ENCODE measurements at places on chromosomes 2 and 18.

DNA sequence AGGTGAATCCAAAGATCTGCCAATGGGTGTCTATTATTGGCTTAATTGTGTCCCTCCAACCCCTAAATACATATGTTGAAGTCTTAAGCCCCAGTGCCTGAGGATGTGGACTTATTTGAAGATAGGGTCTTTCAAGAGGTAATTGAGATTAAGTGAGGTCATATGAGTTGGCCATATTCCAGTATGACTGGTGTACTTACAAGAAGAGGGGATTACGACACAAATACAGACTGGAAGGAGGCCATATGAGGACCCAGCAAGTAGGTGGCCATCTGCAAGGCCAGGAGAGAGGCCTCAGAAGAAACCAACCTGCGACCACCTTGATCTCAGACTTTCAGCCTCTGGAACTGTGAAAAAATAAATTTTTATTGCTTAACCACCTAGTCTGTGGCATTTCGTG lies 121.1 kb upstream of the FN1 start:
- no peaks in the 10 kb centered on the region for H3K27me3 ChIP-seq
- H3K36me3 ChIP-seq = no peaks in the 10 kb centered on the region
- no peak overlapping the region for H3K4me3 ChIP-seq
- DNase-seq = no peak

GRCh38 chr2:188085421-188085820 lies 206.3 kb upstream of the GULP1 start:
- no peaks in the 10 kb centered on the region for H3K4me1 ChIP-seq
- DNase-seq = no peak

GRCh38 chr2:197707316-197708213 lies 2.4 kb downstream of the MARS2 start:
- H3K36me3 ChIP-seq = no peaks in the 10 kb centered on the region
- H3K27ac ChIP-seq = no peak overlapping the region
- no peak for DNase-seq
- peaks cover 29% of the 10 kb centered on the region for H3K4me1 ChIP-seq
- H3K4me3 ChIP-seq = peak overlapping the region; percentile 66
- no peaks in the 10 kb centered on the region for H3K27me3 ChIP-seq

GRCh38 chr2:20125164-20125563 lies 73.7 kb upstream of the LAPTM4A start:
- no peak for DNase-seq
- peak overlapping the region; percentile 58 for H3K27ac ChIP-seq
- H3K4me1 ChIP-seq = no peaks in the 10 kb centered on the region
- no peak overlapping the region for H3K4me3 ChIP-seq

- peaks cover 33% of the 10 kb centered on the region for H3K4me1 ChIP-seq
- no peaks in the 10 kb centered on the region for H3K27me3 ChIP-seq
- peak; percentile 9 for DNase-seq
- no peaks in the 10 kb centered on the region for H3K36me3 ChIP-seq
- no peak overlapping the region for H3K4me3 ChIP-seq
- peak overlapping the region; percentile 73 for H3K27ac ChIP-seq
These were observed 6.2 kb downstream of the RAMP1 start for GRCh38 chr2:237865623-237866041.

GRCh38 chr2:208103616-208104015 lies 20.7 kb downstream of the CRYGD start:
- H3K36me3 ChIP-seq = no peaks in the 10 kb centered on the region
- H3K27me3 ChIP-seq = no peaks in the 10 kb centered on the region
- no peak for DNase-seq
- no peaks in the 10 kb centered on the region for H3K4me1 ChIP-seq

DNA sequence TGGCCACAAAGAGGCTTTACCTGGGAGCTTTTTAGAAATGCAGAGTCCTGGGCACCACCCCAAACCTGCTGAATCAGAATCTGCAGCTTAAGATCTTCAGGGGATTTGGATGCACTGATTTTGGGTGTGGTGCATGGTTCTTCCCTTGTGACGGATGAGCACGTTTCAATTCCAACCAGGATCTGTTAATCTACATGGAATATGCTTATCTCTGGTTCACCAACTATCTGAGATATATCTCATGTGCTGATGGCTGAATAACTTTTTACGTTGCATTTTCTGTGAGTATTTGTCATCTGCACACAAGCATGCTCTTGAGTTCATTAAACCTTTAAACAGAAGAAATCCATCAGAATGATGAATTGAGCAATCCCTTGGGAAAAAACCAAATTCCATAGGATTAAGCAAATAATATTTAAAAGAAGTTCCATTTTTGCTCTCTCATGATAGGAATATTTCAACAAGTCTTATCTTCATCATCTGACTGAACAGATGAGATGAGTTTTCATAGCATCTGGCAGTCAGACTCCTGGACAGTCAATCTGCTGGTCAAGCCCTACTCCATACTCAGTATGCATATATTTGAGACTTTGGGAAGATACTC lies 120.6 kb downstream of the PLB1 start:
- H3K4me1 ChIP-seq = peaks cover 13% of the 10 kb centered on the region
- H3K4me3 ChIP-seq = no peak overlapping the region
- no peaks in the 10 kb centered on the region for H3K36me3 ChIP-seq
- DNase-seq = peak; percentile 1
- H3K27ac ChIP-seq = no peak overlapping the region

DNA sequence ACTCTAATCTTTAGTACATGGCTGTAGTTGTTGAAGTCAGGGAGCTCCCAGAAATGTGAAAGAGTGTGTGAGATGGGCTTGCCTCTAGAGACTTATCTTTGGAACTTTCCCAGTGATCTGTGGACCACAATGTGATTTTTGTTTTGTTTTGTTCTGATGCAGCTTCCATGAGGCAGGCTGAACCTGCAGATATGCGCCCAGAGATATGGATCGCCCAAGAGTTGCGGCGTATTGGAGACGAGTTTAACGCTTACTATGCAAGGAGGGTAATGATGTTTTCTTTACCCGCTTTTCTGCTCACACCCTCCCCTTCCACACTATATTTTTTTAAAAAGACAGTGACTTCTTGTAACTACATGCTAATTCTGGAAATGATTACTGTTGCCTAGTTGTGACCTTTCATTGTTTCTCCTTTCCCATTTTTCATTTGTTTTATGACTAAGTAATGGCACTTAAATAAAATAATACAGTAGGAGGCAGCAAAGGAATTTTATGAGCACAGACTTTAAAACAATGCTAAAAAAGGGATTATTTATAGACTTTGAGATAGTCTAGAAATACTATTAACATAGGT lies 29.3 kb downstream of the BCL2L11 start:
- DNase-seq = no peak
- H3K27me3 ChIP-seq = no peaks in the 10 kb centered on the region
- no peak overlapping the region for H3K4me3 ChIP-seq
- H3K4me1 ChIP-seq = no peaks in the 10 kb centered on the region
- peaks cover 9% of the 10 kb centered on the region for H3K36me3 ChIP-seq
- no peak overlapping the region for H3K27ac ChIP-seq

- H3K4me3 ChIP-seq = no peak overlapping the region
- no peak for DNase-seq
- no peak overlapping the region for H3K27ac ChIP-seq
- H3K36me3 ChIP-seq = no peaks in the 10 kb centered on the region
- no peaks in the 10 kb centered on the region for H3K27me3 ChIP-seq
These were observed 14.9 kb downstream of the RBMS1 start for GRCh38 chr2:160478660-160479059.

DNA sequence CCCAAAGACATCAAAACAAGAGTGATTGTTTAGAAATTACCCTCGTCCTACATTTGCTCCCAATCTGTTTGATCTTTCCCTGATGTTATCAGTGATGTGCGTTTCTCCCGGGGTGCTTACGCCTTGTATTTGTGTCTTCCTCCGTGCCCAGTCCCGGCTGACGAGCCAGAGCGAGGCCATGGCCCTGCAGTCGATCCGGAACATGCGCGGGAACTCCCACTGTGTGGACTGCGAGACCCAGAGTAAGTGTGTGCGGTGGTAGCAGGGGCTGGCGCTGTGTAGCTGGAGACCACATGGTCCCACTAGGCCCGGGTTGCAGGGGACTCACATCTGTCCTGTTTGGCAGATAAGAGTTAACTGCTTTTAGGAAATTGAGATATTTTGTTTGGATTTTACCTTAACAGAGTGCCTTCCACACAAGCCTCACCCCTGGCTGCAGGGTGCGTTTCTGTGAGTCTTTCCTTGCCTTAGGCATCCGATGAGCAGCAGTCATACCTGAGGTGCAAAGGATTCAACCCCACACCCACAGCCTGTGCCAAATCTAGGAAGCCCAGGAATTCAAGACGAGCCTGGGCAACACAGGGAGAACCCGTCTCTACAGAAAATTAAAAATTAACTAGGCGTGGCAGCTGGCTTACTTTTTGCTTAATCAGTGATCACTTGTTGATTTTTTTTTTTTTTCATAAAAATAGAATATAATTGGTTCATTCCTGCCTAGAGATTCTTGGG lies 127.4 kb downstream of the GBX2 start:
- H3K4me3 ChIP-seq = no peak overlapping the region
- H3K4me1 ChIP-seq = no peaks in the 10 kb centered on the region
- H3K36me3 ChIP-seq = no peaks in the 10 kb centered on the region
- H3K27me3 ChIP-seq = no peaks in the 10 kb centered on the region

Measured in pancreas (tissue), 10 donors.